ENCODE measurements at places on chromosomes 4 and X. TPM values are rescaled to one million over a fixed set of nuclear protein-coding genes. Genes with fewer than 3 reads are reported as not detected.

DNA sequence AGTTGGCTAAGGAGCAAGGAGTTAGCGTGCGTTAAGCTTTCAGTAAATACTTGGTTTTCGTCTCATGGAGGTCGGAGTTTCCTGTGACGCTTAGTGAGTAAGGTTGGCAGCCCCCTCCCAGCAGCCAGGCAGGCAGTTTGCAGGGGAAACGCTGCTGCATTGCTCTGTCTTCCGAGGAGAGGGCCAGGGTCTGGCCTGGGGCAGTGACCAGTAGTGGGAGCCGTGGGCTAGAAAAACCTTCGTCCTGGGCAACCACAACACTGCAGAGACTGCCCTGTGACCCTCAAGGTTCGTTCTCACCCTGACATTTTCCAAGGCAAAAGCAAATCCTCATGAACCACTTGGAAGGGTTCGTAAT, 432 bp downstream of the TMEM175 start:
- no peaks in the 10 kb centered on the region for H3K36me3 ChIP-seq
- no peak for DNase-seq
- H3K4me3 ChIP-seq, result peak overlapping the region; percentile 97
- H3K27me3 ChIP-seq, result no peaks in the 10 kb centered on the region
- peaks cover 78% of the 10 kb centered on the region for H3K4me1 ChIP-seq
- peak overlapping the region; percentile 98 for H3K27ac ChIP-seq

GRCh38 chrX:633043-633984, 2.7 kb downstream of the SHOX start:
- H3K4me1 ChIP-seq, result peaks cover 18% of the 10 kb centered on the region
- H3K4me3 ChIP-seq, result no peak overlapping the region
- peaks cover 27% of the 10 kb centered on the region for H3K36me3 ChIP-seq

DNA sequence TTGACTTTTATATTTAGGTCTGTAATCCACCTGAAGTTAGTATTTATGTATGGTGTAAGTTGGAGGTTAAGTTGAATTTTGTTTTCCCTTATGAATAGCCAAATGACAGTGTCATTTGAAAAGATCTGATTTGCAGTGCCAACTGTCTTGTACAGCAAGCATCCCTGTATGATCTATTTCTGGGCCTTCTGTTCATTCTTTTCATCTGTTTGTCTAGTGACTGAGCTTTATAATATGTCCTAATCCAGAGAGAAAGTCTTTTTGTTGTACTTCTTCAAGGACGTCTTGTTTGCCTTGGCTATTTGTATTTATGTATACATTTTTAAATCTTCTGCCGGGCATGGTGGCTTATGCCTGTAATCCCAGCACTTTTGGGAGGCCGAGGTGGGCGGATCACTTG, 39.6 kb downstream of the CDKL5 start:
- H3K27ac ChIP-seq, result no peak overlapping the region
- peaks cover 8% of the 10 kb centered on the region for H3K27me3 ChIP-seq
- no peak for DNase-seq

DNA sequence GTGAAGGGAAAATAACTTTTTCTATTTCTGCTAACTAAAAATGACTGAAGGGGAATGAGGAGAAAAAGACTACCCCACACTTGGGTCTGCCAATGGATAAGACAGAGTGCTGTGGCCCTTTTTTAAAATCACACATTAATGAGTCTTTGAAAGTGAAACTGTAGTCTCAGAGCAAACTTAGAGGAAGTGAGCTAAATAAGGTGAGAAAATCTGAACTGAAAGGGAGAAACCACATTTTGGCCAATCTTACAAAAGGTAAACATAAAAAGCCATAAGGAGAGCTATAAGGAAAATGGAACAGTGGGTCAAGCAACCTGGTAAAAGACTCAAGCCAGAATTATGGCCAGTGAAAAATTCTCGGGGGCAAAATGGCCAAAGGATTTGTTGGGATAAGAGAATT, 755.1 kb upstream of the IGFBP7 start:
- no peaks in the 10 kb centered on the region for H3K36me3 ChIP-seq
- no peak overlapping the region for H3K4me3 ChIP-seq
- H3K4me1 ChIP-seq, result no peaks in the 10 kb centered on the region

GRCh38 chr4:181863856-181864255, 379.3 kb upstream of the TENM3 start:
- no peak for DNase-seq
- no peak overlapping the region for H3K4me3 ChIP-seq
- H3K27ac ChIP-seq, result no peak overlapping the region
- no peaks in the 10 kb centered on the region for H3K36me3 ChIP-seq
- no peaks in the 10 kb centered on the region for H3K4me1 ChIP-seq
- H3K27me3 ChIP-seq, result no peaks in the 10 kb centered on the region

GRCh38 chrX:101925733-101926132, 6.1 kb downstream of the ZMAT1 start:
- no peaks in the 10 kb centered on the region for H3K36me3 ChIP-seq
- no peak for DNase-seq
- H3K27me3 ChIP-seq, result no peaks in the 10 kb centered on the region
- no peak overlapping the region for H3K4me3 ChIP-seq

GRCh38 chr4:986879-987623, at the start of gene IDUA:
IDUA (plus strand) TSS chr4:987044; CDS start chr4:987085, 41 bp downstream.
- H3K36me3 ChIP-seq, result no peaks in the 10 kb centered on the region
- peak within 1 kb of the TSS; percentile 91 for H3K4me3 ChIP-seq
- H3K27me3 ChIP-seq, result no peaks in the 10 kb centered on the region
- H3K4me1 ChIP-seq, result peaks cover 8% of the 10 kb centered on the region
- peak; percentile 89 for DNase-seq

DNA sequence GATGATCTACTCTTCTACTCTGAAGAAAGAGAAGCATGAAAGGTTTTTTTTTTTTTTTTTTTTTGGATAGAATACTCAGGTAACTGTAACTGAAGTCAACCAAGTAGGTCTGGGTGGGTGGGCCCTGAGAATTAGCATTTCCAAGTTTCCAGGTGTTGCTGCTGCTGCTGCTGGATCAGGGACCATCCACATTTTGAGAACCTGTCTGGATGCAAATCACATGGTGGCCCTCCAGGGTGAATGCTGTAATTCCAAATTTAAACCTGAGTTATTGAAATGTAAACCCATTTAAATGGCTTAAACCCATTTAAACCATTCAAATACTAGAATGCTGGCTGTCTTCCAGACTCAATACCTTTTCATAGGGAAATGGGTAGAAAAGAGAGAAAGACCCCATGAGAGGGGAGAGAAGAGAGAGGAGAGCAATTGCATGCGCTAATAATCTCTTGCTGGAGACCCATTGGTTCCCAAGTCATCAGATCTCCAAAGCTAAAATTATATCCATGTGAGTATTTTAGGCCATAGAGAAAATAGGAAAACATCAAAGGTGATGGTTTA, 17.6 kb downstream of the SUPT20HL1 start:
- peaks cover 8% of the 10 kb centered on the region for H3K27me3 ChIP-seq
- H3K4me1 ChIP-seq, result no peaks in the 10 kb centered on the region
- DNase-seq, result no peak
- no peak overlapping the region for H3K4me3 ChIP-seq

- H3K36me3 ChIP-seq, result no peaks in the 10 kb centered on the region
- DNase-seq, result peak; percentile 31
- peaks cover 28% of the 10 kb centered on the region for H3K4me1 ChIP-seq
- no peaks in the 10 kb centered on the region for H3K27me3 ChIP-seq
- H3K27ac ChIP-seq, result peak overlapping the region; percentile 32
Observed at GRCh38 chrX:11792461-11793421, 34.7 kb downstream of the MSL3 start.

DNA sequence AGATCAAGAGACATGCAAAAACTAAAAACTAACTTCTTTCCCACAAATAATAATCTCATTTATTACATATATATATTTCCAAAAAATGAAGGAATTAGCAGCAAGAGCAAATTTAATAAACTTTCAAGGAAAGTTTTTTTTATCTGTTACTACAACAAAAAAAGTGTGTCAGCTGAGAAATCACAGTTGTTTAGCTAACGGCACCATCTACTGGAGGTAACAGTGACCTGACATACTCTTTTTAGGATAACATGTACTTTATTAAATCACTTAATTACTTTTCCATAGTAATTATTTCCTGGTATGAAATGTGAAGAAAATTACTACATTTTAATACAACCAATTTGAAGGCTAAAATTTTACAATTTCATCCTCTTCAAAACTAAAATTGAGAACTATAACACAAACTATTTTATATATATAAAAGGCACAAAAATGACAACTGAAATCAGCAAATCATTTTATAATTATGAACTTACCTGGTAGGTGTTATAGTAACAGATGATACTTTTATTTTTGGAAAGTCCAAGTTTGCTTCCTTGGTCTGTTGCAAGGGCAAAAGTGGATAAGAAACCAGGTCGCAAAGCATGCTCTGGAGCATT, 9.1 kb downstream of the LAMTOR3 start:
- no peaks in the 10 kb centered on the region for H3K27me3 ChIP-seq
- no peaks in the 10 kb centered on the region for H3K36me3 ChIP-seq
- no peak overlapping the region for H3K4me3 ChIP-seq
- no peak overlapping the region for H3K27ac ChIP-seq
- no peaks in the 10 kb centered on the region for H3K4me1 ChIP-seq
- peak; percentile 31 for DNase-seq

GRCh38 chr4:151304755-151305154, 20.6 kb downstream of the SH3D19 start:
- H3K36me3 ChIP-seq, result no peaks in the 10 kb centered on the region
- peaks cover 7% of the 10 kb centered on the region for H3K27me3 ChIP-seq
- no peak for DNase-seq
- H3K27ac ChIP-seq, result no peak overlapping the region
- H3K4me1 ChIP-seq, result no peaks in the 10 kb centered on the region

Gene SASH3
- polyA plus RNA-seq, result 191 TPM

GRCh38 chrX:40854242-40854641, 118.9 kb upstream of the MED14 start:
- DNase-seq, result no peak
- no peaks in the 10 kb centered on the region for H3K4me1 ChIP-seq
- H3K36me3 ChIP-seq, result no peaks in the 10 kb centered on the region
- no peak overlapping the region for H3K27ac ChIP-seq
- peaks cover 3% of the 10 kb centered on the region for H3K27me3 ChIP-seq

Gene CENPE
- not detected for polyA plus RNA-seq

GRCh38 chrX:131704136-131704695, 160.3 kb downstream of the OR13H1 start:
- H3K27me3 ChIP-seq, result no peaks in the 10 kb centered on the region
- peak; percentile 83 for DNase-seq
- H3K4me1 ChIP-seq, result no peaks in the 10 kb centered on the region

DNA sequence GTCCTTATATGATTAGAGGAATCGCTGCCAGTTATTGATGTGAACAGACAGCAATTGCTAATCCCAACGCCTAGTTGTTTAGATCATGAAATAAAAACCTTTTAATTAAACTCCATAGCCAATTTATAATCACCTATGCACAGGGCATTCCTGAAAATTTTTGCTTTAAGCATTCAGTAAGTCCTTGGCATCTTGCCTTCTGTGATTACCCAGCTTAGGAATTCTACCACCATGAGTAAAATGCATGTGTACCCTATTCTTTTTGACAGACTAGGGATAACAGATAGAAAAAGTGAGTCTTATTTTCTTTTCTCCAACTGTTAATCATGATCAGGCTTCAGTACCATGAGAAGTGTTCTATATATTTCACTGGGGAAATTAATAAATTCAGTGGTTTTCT, 995.3 kb upstream of the GRIA3 start:
- no peak overlapping the region for H3K27ac ChIP-seq
- no peaks in the 10 kb centered on the region for H3K36me3 ChIP-seq
- no peak overlapping the region for H3K4me3 ChIP-seq
- DNase-seq, result no peak

- peaks cover 8% of the 10 kb centered on the region for H3K36me3 ChIP-seq
- H3K27me3 ChIP-seq, result no peaks in the 10 kb centered on the region
- peaks cover 25% of the 10 kb centered on the region for H3K4me1 ChIP-seq
- no peak overlapping the region for H3K27ac ChIP-seq
- H3K4me3 ChIP-seq, result no peak overlapping the region
- no peak for DNase-seq
Observed at GRCh38 chr4:88286897-88287296, 2.5 kb upstream of the PPM1K start.
